ENCODE measurements at places on chromosomes 3 and 15. TPM values are rescaled to one million over a fixed set of nuclear protein-coding genes. Genes with fewer than 3 reads are reported as not detected.
A peak's percentile ranks its signal among the peaks of the same experiment; 100 is the strongest.

The TGM4 gene
- not detected for total RNA-seq

DNA sequence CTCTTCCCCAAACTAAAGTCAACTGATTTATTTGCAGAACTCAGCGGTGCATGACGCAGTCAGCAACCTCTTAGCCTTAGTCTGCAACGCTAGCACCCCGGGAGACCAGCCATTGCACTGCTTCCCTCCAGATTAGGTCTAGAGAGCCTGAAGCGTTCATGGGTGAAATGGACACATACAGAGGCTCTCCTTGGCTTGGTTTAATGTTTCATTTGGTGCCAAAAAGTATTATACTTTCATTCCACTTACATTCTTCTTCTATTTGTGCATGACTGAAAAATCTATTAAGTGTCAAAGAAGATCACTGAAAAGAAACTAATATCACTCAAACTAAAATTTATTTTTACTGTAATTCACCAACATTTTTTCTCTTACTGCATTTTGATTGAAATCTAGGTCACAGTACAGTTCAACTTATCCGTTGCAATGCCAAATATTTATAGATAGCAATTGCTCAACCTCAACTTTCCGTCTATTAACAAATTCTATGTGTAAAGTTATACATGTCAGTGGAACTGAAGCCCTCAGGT, 116.2 kb downstream of the ROBO1 start:
- peak; percentile 21 for DNase-seq

The P2RY14 gene
- total RNA-seq, result not detected

- no peak for DNase-seq
Measured at GRCh38 chr3:46666453-46666845, 27.0 kb downstream of the ALS2CL start.

The SAMMSON gene
- not detected for total RNA-seq

The MYZAP gene
- total RNA-seq, result 7.9 TPM

The SMCO1 gene
- total RNA-seq, result 0.05 TPM

DNA sequence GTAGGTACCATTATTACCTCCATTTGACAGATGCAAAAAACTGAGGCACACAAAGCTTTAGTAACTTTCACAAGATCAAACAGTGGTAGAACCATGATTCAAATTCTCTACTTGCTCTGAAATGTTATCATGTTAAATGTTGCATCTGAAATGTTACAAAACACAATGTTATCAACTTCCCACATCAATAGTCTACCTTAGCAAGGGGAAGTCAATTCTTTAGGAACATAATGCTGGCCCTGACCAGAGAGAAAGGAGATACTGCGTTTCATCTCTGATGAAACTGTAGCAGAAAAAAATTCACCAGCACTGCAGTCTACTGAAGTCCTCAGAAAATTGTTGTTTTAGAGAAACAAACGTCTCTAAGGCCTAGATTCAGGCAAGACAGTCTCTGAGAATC, 174.1 kb downstream of the SATB1 start:
- DNase-seq, result no peak

The HIGD2B gene
- not detected for total RNA-seq

GRCh38 chr3:118970819-118971218, 63.8 kb downstream of the IGSF11 start:
- no peak for DNase-seq

DNA sequence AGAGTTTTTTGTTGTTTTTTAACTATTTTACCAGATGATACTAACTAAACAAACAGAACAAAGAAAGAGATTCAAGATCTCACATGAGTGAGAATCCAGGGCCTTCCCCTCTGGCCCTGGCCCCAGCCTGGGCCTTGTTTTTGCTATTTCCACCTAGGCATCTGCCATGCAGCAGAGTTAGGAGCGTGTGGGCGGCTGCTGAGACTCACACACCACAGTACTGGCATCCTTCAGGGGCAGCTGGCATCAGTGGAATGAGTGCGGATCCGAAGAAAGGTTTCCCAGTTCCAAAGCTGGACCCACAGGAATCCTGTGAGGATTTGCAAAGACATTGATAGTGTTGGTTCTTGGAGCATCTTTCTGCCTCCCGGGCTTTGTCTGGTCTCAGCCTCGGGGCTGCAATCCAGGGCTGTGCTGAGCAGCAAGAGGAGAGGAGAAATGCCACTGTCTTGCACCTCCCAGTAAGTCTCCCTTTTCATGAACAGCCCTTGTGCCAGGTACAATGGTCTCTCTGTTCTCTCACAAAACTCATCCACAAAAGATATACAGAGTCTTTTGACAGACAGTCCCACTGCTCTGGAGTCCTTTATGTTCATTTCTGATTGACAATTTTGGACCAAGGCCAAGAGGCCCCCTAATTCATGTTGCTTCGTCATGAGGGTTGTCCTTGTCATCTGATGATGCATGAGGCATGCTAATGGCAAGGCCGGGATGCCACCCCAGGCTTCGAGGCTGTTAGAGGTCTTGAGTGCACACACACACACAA, 46.6 kb downstream of the APH1B start:
- DNase-seq, result no peak

DNA sequence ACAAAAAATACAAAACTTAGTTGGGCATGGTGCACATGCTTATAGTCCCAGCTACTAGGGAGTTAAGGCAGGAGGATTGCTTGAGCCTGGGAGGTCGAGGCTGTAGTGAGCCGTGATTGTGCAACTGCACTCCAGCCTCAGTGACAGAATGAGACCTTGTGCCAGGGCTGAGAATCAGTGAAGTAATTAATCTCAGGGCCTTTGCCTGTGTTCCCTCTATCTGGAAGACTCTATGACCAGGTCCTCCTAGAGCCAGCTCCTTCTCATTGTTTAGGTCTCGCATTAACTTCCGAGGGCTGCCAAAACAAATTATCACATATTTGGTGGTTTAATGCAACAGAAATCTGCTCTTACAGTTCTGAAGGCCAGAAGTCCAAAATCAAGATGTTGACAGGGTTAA, 41.4 kb upstream of the FLNB start:
- no peak for DNase-seq

The MNS1 gene
- total RNA-seq, result 5.6 TPM

GRCh38 chr3:185270262-185270955, 16.6 kb upstream of the EHHADH start:
- peak; percentile 44 for DNase-seq
